ENCODE measurements at places on chromosomes 12 and 14.

GRCh38 chr12:56410768-56411167, 38.5 kb downstream of the TIMELESS start:
- DNase-seq, result no peak

DNA sequence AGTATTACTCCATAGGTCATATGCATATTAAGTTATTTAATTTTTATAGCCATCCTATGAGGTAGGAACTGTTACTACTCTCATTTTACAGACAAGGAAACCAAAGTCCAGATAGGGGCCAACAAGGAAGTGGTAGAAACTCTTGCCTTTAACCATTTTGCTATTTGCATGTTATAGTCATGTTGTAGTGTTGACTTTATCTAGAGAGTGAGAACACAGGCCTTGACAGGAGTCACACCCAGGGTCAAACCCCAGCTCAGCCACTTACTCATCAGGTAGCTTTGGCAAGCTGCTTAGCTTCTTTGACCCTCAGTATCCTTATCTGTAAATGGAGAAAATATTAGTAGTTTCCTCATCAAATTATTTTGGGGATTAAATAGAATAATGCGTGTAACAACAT, 156.2 kb downstream of the CAND1 start:
- DNase-seq, result no peak

GRCh38 chr12:75978677-75979076, 52.9 kb downstream of the PHLDA1 start:
- no peak for DNase-seq

GRCh38 chr14:86788224-86788623, 1204.8 kb downstream of the GALC start:
- no peak for DNase-seq

- peak; percentile 32 for DNase-seq
Observed at GRCh38 chr14:57845802-57846531, 19.9 kb downstream of the SLC35F4 start.

DNA sequence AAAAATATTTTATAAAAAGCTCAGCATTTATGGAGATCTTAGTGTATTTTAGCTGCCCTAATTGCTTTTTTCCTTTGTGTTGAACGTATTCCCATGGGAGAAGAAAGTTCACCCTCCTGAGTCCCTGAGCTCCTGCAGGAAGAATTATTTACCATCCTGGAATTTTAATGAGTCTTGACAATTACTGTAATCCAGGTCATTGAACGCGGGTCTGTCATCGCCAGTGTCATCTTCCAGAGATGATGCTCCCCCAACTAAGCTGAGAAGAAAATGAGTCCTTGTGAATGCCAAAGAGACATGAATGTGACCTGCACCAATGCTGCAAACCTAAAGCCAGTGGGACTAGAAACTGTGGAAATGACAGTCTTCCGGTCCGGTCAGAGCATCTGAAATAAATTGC, 129.5 kb downstream of the FBXL14 start:
- DNase-seq, result no peak

DNA sequence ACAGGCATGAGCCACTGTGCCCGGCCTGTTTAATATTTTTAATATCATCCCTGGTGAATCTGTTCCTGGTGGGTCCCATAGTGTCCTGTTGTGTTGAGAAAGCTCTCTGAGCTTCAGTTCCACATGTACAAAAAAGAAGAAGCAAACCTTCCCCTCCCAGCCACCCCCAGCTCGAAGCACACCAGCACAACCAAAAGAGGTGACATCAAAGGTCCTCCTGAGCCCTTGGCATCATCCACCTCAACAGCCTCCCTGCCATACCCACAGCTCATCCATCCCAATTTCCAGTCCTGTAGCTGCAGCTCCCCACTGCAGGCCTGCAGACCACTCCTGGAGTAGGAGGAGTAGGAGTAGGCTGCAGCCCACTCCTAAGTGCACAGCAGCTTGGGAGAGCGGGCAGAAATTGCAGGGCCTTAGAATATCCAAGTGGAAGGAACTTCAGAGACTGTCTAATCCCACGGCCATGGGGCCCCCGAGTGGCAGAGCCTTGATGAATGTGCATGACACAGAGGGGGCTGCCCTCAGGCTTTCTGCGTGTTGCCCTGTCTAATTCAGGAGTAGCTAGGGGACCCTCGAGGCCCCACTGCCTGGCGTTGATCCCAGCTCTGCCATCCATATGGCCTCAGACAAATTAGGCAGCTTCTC, 36.7 kb upstream of the CD9 start:
- DNase-seq, result no peak

DNA sequence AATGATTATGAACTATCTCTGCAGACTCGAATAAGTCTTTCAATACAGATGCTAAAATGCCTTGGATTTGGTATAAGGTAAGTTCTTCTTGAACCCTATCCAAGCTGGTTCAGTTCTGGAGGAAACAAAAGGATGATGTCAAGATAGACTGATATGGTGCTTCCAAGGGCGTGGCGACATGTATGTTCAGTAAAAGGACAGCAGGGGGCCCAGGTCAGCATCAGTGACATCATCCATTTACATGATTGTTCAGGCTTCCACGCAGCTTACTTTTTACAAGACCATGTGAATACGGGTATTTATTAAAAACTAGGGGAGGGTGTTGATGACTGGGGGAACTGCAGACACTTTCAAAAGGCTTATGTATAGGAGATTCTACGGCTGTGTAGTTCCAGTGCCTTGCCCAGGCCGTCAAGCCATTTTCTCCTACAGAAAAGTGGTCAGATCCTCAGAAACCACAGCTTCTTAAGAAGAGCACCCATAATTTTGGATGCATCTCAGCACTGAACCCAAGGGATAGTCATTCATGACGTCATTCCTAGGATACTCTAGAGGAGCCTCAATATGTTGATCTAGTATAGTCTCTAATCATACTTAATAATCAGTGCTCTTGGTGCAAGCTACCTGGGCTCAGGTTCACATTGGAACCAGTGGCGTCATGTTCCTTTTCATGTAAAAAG, 527.7 kb downstream of the FUT8 start:
- no peak for DNase-seq

DNA sequence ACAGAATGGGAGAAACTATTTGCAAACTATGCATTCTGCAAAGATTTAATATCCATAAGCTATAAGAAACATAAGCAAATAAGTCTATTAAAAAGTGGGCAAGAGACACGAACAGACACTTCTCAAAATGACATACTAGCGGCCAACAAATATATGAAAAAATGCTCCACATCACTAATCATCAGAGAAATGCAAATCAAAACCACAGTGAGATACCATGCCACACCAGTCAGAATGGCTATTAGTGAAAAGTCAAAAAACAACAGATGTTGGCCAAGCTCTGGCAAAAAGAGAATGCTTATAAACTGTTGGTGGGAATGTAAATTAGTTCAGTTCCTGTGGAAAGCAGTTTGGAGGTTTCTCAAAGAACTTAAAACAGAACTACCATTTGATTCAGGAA, 121.3 kb downstream of the KCNMB4 start:
- DNase-seq, result no peak

DNA sequence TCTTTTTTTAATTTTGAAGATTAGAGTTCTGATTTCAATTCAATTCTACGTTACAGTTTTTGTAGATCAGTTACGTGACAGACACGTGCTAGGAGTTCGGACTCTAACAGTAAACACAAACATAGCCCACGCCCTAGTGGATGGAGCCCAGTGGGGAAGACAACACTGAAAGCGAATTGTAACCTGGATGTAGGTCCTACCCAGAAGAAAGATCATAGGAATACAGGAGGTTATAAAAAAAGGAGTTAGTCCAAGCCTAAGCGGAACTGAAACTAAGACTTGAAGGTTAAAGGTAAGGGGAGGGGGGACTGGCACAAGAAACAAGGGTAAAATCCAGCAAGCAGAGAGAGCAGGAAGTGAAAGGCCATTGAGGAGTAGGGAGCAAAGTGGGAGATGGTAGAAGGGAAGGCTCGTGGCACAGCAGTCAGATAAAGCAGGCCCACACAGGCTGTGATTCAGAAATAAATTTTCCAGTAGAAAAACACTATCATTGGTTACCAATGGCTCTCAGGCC, 15.7 kb upstream of the CRY1 start:
- DNase-seq, result no peak

DNA sequence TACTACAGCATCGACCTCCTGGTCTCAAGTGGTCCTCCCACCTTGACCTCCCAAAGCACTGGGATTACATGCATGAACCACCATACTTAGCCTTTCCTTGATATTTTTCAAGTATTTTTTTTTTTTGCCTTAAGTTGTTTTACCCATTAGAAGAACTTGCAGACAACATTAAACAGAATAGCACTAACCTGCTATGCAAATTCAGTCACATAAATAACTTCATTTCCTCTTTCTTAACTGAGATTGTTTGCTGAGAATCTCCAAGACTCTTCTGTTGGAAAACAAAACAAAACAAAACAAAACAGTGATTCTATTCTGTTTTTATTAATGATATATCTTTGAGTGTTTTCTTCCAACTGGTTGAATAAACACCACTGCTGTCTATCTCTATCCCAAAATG, 115.9 kb upstream of the IFNG-AS1 start:
- DNase-seq, result no peak

- DNase-seq, result no peak
Observed at GRCh38 chr12:50951112-50951511, 1.2 kb upstream of the HIGD1C start.

DNA sequence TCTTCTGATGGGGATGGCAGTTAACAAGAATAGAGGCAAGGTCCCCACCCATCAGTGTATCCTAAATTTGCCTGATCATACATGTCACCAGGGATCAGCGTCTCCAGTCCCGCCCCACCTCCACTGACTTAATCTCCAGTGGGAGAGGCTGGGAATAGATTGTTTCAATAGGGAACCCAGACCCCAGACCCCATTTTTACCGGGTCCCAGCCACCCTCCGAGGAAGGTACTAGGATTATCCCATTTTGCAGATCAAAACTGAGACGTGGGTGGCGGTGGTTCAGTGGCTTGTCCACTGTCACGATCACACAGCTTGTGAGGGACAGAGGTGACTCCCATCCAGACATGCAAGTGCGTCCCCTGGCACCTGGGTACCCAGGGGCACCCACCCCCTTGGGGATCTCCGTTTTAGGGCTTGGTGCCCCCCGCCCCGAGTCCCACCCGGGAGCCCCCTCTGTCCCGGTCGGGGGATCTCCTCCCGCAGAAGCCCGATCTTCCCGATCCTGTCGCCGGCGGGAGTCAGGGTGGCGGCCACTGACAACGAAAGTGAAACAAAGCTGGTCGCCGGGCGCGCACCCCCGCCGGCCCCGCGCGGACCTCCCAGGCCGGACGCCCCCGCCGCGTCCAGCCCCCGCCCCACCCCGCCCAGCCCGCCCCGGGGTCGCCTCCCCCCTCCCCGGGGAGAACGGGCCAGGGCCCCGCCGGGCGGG, 523 bp downstream of the WSB2 start:
- peak; percentile 68 for DNase-seq

- no peak for DNase-seq
Observed at GRCh38 chr14:41303506-41303905, 303.2 kb upstream of the LRFN5 start.

- DNase-seq, result no peak
Observed at GRCh38 chr14:36161776-36162175, 14.7 kb downstream of the PTCSC3 start.

GRCh38 chr12:122457627-122458026, 35.2 kb upstream of the CLIP1 start:
- no peak for DNase-seq

- DNase-seq, result no peak
Observed at GRCh38 chr12:115879354-115879753, 398.1 kb downstream of the MED13L start.

GRCh38 chr14:58060077-58060476, 91.9 kb downstream of the ARMH4 start:
- DNase-seq, result no peak

DNA sequence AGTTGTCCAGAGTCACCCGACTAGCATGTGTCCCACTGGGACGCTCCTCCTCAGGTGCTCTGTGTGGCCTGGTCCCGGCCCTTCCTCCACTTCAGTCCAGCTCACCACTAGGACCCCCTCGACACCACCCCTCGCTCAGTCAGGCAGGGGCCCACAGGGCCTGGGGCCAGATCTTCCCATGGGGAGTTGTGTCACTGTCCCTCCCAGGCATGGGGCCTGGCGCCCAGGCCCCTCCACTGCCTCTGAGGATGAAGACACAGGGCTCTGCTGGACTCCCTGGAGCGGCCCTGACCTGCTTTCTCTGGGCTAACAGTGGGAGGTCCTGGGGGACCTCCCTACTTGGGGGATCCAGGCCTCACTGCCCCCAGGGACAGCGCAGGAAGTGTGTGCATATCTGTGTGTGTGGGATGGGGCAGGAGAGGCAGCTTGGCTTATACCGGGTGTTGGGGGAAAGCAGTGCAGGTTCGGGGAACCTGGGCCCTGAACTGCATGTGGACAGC, 43.8 kb downstream of the KRT80 start:
- no peak for DNase-seq

GRCh38 chr14:47675466-47676314, at the start of gene MDGA2:
Gene MDGA2 (minus strand): TSS chr14:47675605.
- DNase-seq, result peak; percentile 54

DNA sequence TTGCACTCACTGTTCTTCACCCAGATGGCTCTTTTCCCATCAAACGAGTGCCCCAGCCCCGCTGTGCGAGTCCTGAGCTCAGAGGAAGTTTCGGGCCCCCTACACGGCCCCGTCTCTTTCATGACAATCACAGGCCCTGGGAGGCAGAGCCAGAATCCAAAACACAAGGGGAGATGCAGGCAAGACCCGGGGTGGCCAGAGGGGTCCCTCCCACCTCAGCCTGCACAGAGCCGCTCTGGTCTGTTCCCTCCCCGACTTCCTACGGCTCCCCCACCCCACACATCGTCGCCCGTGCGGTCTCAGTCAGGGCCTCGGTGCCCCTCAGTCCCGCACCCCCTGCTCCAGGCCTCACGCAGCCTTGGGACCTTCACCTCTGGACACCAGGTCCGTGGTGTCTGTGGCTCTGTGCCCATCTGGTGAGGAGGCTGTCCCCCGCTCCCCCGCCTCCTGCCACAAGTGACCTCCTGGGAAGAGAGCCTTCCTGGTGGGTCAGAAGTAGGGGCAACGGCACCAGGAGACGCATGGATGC, 8.9 kb downstream of the GPR132 start:
- DNase-seq, result no peak

GRCh38 chr14:54364555-54365415, 32.0 kb upstream of the CDKN3 start:
- peak; percentile 87 for DNase-seq

- DNase-seq, result no peak
Observed at GRCh38 chr12:18275981-18276380, 14.7 kb downstream of the PIK3C2G start.

DNA sequence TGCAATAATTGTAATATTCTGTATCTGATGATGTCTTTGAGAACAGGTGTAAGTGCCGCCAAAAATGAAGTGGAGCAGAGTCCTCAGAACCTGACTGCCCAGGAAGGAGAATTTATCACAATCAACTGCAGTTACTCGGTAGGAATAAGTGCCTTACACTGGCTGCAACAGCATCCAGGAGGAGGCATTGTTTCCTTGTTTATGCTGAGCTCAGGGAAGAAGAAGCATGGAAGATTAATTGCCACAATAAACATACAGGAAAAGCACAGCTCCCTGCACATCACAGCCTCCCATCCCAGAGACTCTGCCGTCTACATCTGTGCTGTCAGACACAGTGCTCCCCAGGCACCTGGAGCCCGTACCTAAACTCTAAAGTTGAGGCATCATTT, 268.7 kb downstream of the DAD1 start:
- DNase-seq, result no peak

- DNase-seq, result no peak
Observed at GRCh38 chr12:107329569-107330324, 236.4 kb upstream of the CRY1 start.
